ENCODE measurements at places on chromosomes 12 and 14.

DNA sequence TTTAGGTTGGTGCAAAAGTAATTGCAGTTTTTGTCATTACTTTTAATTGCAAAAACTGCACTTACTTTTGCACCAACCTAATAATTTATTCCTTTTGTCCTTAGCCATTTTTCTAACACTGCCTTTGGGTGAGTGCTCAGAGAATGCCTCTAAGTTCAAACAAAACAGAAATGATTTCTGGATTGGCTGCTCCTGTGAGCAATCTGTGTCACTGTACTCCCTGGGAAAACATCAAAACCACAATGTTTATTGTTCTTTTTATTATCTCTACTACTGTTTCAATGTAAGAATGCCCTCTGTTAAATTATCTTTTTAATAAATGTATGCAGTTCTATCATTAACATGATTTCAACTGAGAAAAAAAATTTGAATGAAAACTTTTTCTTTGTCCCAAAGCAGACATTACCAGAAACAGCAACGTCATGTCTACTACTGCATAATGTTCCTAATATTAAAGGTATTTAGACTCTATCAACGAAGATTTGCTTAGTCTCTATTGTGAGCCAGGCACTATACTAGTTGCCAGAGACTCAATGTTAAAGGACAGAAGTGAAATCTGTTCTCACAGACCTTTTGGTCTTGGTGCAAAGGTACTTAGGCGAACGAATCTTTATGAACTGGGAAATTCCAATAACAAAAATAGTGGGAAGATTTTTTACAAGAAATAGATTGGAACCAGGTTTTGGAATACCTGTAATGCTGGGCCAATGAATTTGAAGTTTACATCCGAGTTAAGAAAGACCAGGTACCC is 6.2 kb downstream of the SLC41A2 start:
- DNase-seq, result no peak

DNA sequence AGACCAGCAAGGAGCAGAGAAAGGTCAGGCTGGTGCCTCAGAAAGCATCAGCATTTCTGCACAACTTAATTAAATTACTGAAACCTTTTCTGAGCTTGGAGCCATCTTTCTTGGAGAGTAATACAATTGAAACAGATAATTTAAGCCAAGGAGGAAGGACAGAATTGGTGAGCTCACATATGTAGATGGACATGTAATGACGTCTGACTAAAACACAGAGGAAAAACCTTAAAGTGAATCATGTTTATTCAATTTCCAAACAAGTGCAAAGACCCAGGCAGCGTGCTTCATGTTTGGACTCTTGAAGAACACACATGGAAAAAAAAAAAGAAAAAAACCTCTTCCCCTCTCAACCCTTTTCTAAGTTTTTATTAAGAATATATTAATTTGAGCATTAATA is 19.0 kb downstream of the SUSD6 start:
- DNase-seq, result no peak

- no peak for DNase-seq
Measured at GRCh38 chr12:113422030-113422885, at the start of gene SDSL. SDSL (plus strand) TSS chr12:113422380; CDS start chr12:113427983, 5,603 bp downstream.

DNA sequence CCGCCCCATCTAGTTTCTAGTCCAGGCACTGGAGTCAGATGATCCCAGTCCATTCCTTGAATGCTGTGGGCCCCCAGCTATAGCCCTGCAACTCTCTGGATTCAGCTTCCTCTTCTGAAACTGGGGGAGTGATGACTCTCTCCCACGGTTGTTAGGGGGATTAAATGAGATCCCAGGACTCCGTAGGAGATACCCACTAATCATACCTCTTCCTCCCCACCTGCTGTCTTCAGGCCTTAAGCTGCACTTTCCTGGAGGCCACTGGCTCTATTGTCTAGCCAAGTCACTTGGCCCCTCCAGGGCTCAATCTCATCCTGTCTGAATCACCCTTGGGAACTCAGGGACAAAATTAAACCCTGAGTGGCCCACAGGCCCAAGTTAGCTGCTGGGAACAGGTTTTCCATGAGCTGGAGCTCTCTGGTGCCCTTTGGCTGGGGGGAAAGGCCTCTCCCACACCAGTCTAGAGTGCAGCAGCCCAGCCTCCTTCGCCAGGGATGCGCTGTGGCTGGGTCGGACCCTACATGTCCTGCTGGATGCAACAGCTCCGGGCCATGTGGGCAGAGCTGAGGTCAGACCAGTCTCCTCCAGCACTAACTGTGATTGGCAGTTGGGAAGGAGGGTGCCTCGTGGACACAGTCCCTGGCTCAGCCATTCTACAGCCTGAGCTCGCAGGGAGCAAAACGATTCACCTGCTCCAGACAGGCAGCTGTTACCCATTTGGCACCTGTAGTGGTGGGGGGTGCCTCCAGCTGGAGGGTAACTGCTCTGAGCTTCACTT is 6.0 kb upstream of the ASB2 start:
- no peak for DNase-seq

GRCh38 chr14:64266239-64266638 is 27.9 kb downstream of the ESR2 start:
- no peak for DNase-seq

GRCh38 chr12:125882141-125882540 is 816.9 kb downstream of the AACS start:
- no peak for DNase-seq

GRCh38 chr12:56339158-56339422 is 406 bp downstream of the IL23A start:
- DNase-seq, result no peak

- DNase-seq, result no peak
Measured at GRCh38 chr14:80584744-80585505, 356.6 kb downstream of the CEP128 start.

- no peak for DNase-seq
Measured at GRCh38 chr12:29611906-29612305, 114.4 kb upstream of the OVCH1 start.

DNA sequence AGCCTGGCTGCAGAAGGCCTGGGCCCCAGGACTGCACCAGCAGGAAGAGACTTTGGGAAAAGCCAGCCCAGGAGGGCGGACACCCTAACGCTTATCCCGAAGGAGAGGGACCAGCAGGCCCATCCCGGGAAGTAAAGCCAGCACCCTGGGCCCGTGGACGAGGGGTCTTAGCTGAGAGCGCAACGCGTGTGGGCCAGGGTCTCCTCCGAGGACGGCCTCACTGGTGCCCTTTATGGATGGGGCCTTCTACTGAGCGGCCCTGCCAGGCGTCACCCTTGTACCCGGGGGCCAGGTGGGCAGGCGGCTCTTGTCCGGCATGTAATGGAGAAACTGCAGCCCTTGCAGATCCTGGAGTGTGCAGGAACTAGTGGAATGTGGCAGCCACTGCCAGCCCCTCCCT is 14.1 kb downstream of the TEDC1 start:
- DNase-seq, result no peak

DNA sequence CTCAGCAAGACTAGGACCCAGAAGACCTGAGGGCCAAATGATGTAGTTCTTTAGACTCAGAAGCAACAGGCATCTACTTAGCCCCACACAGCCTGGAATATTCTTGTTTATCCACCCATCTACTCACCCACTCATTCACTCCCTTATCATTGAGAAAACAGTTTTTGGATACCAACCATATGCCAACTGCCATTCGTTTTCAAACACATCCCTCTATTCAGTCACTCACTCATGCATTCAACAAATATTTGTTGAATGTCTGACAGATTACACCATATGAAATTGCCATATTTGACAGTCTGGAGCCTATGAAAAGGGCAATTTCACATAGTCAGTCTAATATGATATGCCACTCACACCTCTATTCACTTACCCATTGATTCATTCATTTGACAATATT is 103.2 kb downstream of the NT5DC3 start:
- DNase-seq, result no peak

- DNase-seq, result no peak
Measured at GRCh38 chr14:91254461-91254860, 10.0 kb upstream of the GPR68 start.

- DNase-seq, result peak; percentile 7
Measured at GRCh38 chr12:66188584-66189485, at the start of gene IRAK3. IRAK3 (plus strand) TSS chr12:66189214; CDS start chr12:66189300, 86 bp downstream.

DNA sequence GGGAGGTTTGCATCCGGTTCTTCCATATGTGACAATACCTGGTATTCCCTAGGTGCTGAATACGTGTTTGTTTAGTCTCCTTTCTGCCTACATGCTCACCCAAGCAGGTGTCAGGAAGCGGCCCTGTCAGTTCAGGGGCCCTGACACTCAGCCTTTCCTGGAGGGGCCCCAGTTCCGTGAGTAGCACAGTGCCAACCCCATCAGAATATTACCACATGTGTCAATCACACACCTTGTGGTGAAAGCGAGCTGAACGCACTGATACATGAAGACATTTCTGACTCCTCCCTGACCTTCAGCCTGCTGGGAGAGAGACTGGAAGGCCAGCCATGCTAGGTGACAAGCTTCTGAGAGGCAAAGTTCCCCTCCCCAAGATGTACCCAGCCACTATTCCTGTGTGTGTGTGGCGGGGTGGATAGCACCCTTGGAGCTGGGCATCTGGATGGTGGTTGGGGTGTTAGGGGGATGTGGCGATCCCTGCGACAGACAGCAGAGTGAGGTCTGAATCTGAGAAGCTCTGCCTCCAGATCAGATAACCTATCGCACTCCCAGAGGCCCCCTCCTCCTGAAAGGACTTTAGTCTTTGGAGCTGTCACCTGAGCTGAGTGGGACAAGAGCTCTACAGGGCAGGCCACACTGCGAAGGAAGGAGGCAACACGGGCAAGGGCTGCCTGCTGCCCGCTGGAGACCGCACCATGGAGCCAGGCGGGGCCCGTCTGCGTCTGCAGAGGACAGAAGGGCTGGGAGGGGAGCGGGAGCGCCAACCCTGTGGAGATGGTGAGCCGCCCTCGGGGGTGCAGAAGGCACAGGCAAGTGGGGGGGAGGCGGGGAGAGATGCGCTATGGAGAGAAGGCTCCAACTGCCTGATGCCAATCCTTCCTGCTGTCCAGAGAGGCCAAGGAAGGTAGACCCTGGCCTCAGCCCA is at the start of gene SOAT2:
TSS of gene SOAT2 (plus strand) at position 604 of the 925 bp plus-strand sequence. CDS start at position 696, 92 bp downstream.
- DNase-seq, result peak; percentile 37

DNA sequence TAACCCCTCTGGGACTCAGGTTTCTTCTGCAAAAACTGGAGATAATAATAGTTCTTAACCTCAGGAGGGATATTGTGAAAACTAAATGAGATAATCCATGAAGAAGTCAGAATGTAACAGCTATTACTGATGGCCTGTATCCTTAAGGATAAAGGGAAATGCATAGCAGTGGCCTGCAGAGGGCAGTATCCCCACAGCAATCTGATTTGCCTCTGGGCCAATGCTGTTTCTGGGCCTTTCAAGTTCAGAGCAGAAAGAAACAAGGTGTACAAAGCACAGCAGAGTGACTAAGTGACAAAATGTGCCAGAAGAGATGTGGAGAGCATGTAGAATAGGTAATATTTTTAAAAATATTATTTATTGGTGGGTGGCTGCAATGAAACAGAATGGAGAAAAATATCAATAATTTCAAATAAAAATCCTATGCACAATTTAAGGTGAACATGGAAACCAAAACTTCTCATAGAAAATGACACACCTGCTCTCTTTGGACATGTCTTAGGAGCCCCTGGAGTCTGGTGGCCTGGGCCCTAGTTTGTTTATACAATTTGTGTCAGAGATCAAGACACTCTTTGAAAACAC is 90.3 kb downstream of the C12orf75 start:
- peak; percentile 43 for DNase-seq

DNA sequence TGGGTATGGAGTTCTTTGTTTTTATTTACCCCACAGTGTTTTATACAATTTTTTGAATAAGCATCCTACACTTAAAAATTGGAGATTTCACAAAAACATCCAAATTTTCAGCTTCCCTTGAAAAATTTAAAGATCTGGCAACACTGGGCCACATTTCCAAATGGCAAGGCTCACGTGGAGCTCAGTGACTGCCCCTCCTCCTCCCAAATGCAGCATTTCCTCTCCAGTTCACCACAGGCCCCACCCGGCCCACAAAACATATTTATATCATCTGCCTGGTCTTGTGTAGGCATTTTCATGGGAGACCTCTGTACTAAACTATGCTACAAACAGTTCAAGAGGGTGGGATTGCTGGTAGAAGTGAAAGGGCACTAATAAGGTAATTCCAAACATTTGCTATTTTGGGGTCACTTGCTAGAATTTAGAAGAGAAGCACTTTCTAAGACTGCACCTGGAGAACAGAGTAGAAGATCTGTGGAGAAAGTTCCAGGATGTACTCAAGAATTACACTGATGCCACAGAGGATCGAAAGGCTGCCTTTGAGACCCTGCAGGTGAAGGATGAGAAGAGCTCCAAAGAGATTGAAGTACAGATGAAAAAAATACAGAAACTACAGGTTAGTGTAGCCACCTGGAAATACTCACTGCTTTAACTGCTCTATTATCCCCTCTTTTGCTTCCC is 7.3 kb downstream of the FKBP11 start:
- peak; percentile 47 for DNase-seq

- no peak for DNase-seq
Measured at GRCh38 chr12:49086116-49086515, 8.5 kb downstream of the DHH start.

DNA sequence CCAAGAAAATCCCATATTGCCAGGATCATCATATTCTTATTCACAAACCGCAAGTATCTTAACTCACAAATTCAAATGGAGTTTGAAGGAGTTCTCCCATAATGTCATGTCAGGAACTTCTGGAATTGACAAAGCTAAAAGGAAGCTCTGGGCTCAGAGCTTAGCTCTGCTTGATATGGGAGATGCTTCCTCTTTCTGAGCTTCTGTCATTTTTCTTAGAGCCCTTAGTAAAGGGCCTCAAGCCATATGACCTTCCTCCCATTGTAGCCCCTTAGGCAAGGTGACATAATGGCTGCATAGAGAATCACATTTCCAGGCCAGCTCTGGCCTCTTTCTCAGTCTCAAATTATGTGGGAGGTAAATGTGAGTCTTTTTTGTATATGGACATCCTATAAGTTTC is 40.9 kb downstream of the SLC4A8 start:
- DNase-seq, result no peak

DNA sequence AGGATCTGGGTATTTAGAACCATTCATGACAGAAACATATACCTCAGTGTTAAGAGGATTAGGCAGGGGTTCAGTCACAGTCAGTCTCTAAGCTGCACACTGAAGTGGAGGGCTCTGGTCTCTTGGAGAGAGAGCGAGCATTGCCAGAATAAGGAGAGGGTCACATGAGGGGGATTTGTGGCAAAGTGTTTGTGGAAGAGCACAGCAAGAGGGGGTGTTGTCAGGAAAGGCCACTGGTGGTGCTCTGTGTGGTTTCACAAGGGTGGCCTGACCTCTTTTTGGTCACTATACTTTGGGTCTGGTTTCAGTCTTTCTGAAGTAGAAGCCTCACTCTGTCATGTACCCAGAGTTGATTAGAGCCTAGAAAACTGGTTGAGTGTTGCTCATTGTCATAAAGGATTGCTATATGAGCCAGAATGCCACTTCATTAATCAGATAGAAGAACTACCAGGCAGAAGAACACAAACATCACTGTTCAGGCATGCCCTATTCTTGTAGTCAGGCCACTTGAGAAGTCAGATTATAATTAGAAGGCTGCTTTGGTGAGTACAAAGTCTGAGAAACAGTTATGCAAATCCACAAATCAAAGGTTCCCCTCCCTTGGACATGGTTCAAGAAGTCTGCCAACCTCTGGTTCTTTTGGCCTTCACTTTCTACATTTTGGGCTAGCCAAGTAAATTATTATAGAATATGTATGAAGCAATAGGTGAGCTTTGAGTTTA is 8.4 kb downstream of the TMEM19 start:
- DNase-seq, result no peak

Data from activated CD4-positive, alpha-beta T cell treated with anti-CD3 and anti-CD28 coated beads for 4 hours (primary cell).